ENCODE measurements at places on chromosomes 3 and 15.

DNA sequence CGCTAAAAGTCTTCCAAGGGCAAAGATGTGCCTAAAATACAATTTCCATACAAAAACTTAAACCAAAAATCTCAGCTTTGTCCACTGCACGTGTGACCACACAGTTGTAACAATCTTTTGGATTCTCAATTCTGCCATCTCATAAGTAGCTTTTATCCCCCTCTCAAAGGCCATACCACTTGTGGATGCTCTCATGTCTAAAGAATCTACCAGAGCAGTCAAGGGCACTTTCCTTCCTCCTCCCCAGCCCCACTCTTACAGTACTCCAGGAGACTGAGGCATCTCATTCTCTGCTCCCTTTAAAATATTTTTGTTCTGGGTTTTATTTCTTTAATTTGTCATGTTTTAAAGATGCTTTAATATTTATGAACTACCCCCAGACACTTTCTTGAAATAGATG is 102.3 kb upstream of the PFN2 start:
- no peak for DNase-seq

DNA sequence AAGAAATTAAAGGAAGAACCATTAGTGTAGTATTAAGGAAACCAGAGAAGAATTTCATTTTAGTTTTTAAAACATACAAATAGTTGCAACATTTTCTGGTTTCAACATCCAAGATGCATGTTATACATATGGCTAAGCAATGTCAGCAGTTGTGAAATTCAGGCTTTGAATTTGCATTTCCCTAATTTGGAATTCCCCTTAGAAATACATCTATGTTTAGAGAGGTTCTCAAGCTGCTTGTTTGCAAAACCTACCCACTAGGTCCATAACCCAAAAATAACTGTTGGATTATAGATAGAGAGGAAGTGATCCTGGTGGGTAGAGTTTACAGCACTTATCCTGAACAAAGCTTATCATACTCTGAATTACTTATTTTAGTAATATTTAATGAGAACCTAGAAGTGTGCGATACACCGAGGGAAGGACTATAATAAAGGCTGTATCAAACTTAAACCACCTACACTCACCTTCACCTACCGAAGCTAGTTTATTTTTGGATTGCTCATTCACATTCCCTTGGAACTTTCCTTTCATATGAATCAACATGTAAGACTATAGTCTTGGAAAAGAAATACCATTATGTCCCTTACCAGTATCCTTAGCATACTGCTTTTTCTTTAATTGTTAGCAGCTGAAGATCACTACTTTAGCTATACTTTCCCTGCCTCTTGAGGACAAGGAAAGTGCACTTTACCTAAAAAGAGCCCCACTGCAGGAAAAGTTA is 60.6 kb downstream of the CHAC1 start:
- DNase-seq = no peak

GRCh38 chr3:142670120-142670519 is 53.7 kb upstream of the TRPC1 start:
- no peak for DNase-seq

DNA sequence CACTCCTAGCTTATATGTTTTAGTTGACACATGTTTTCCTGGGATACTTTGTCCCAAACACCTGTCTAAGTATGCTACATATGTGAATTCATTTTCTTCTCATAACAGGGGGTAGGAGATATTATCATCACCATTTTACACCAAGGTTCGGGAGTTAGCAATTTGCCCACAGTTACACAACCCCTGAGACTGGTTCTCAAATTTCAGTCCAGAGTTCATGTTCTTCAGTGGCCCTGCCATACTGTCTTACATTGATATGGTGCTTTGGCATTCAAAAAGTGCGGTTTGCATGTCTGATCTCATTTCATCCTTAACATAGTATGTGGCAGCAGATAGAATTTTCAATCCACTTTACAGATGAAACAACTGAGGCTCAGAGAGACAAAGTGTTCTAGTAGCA is 38.4 kb downstream of the ROBO2 start:
- no peak for DNase-seq

Measured in activated CD4-positive, CD25-positive, alpha-beta regulatory T cell treated with anti-CD3 and anti-CD28 coated beads, Interleukin-2, amount 50 U/mL, for 72 hours (primary cell).